ENCODE measurements at places on chromosomes 3 and 15.
A peak's percentile ranks its signal among the peaks of the same experiment; 100 is the strongest.

DNA sequence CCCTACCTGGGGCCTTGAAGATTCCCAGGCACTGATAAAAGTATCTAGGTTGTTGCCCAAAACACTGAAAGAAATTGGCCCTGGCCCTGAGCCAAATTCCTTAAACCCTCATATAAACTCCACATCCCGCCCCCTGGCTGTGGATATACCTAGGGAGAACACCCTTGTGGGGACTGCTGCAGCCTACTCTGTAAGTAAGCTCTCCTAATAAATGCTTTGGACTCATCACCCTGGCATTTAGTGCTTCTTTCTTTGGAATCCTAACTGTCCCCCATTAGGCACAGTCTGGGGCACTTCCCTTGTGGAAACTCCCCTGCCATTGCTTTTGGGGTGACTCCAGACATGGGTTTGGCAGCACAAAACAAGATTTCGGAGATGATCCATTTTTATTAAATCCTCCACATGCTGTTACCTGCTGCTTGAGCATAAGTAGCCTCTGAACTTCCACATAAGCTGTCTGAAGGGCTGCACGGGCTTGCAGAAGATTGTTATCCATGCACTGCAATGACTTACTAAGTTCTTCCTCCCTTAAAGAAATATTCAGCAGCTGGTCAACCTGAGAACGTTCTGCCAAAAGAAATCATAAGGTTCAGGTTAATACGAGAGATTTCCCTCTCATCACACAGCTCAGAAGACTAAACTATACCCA lies 46.4 kb downstream of the ZNF106 start:
- DNase-seq, result no peak

GRCh38 chr3:72295962-72296450 lies 511.1 kb upstream of the PROK2 start:
- no peak for DNase-seq

DNA sequence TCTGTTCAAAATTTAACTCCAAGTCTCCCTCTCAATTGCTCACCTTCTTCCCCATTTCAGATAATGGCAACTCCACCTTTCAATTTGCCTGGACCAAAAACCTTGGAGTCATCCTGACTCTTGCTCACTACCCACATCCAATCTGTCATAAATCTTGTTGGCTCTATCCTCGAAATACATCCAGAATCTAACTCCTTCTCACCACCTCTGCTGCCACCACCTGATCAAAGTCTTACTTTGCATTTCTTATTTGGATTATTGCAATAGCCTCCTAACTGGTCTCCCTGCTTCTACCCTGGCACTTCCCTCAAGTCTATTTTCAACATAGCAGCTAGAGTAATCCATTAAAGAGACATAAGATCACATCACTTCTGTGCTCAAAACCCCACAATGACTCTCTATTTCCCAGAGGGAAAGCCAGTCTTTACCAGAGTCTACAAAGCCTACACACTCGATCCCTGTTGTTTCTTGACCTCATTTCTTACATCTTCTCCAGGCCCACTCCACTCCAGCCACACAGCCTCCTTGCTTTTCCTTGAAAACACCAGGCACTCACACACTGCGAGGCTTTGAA lies 86.6 kb downstream of the GPR156 start:
- peak; percentile 42 for DNase-seq

- no peak for DNase-seq
Measured at GRCh38 chr3:70857916-70858315, 545.5 kb upstream of the MDFIC2 start.

DNA sequence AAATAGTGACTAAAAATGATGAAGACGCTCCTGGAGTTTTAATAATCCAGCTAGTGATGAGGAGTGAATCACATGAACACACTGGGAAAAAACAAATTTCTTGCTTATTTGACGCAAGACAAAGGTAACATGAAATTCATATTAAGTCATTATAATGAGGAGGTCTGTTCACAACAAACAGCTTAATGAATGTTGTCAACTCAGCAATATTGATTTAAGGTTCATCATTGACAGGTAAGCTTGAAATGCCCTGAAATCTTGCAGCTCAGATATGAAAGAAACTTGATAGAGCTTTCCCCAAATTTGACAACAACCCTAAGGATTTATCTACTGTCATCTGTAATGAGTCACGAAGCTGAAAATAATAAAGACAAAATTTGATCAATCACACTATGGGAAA lies 108.1 kb upstream of the SELENOK start:
- DNase-seq, result no peak

DNA sequence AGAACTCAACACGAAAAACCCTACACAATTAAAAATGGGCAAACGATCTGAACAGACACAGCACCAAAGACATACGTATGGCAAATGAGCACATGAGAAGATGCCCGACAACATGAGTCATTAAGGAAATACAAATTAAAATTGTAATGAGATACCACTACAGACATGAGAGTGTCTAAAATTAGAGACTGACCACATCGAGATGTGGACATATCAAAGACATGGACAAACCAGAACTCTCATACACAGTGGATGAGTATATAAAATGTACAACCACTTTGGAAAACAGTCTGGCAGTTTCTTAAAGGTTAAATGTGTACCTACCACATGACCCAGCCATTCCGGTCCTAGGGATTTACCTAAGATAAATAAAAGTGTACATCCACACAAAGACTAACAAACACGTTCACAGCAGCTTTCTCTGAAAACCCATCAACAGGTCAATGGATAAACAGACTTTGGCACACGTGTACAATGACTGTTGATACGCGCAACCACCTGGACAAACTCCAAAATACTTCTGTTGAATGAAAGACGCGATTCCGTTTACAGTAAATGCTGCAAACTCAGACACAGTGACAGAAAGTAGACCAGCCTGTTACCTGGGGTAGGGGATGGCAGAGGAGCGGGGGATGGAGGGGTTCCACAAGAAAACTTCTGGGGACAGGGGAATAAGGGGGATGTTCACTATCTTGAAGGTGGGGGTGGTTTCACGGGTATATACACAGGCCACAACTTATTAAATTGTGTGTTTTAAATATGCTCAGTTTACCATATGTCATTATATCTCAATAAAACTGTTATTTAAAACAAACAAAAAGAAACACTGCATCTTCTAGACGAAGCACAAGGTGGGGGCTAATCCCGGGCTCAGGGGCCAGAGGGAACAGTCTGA lies 2.1 kb downstream of the TNK2 start:
- no peak for DNase-seq

DNA sequence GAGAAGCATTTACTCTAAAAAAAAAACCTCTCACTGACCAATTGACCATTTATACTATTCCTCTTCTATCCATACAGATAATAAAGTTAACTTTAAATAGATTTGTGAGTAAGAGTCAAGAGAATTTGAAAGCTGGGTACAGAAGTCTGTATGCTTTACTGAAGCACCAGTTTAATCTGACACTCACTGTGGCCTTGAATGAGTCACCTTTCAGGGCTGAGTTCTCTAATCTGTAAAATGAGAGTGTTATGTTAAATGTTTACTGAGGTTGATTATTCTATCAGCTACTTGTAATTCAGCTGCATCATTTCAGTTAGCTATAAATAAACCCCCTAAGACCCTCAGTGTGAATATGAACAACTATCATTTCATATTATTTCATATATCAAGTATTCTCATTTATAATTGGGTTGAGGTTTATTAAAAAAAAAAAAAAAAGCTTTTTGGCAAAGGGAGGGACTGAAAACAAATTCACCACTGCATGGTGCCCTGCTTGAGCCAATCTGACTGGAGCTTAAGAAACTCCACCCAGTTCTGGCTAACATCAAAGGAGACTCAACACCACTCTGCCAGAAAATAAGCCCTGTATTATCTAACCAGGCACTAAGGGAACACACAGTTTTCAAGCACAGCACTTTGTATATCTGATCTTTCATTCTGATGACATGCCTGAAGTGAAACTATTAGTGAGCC lies 2.8 kb downstream of the MAP4 start:
- peak; percentile 83 for DNase-seq

Data from small intestine (tissue), 16 donors.